ENCODE measurements at places on chromosomes 1 and 21. TPM values are rescaled to one million over a fixed set of nuclear protein-coding genes. Genes with fewer than 3 reads are reported as not detected.

DNA sequence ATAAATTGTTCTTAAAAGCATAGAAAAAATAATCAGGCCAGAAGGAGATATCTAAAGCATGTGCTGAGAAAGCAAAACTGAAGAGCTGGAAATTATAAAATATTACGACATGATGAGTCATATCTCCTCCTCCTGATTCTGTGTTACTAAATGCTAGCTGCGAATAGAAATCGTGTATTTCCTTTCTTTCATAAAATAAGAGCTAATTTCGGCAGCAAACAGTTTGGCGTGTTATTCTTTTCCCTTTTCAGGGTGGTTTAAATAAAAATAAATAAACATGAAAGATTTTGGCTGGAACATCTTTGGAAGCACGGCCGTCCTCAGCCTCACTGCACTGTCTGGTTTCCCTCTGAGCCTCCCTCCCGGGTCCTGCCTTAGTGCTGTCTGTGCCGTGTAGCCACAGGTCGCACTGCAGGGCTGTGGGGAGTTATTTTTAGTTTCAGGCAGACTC lies 56.0 kb downstream of the ADARB1 start:
- ATAC-seq = peak; percentile 58

Gene PLPPR5
- total RNA-seq = 5.5 TPM

Gene TMPRSS2
- 0.23 TPM for total RNA-seq

- ATAC-seq = no peak
These were observed 45.4 kb upstream of the IPO9 start for GRCh38 chr1:201783572-201783971.

Gene SHISA4
- 10.4 TPM for total RNA-seq

GRCh38 chr21:20538039-20538658 lies 460.1 kb upstream of the NCAM2 start:
- no peak for ATAC-seq

- peak; percentile 79 for ATAC-seq
These were observed 109.8 kb downstream of the PATJ start for GRCh38 chr1:61851849-61852669.

DNA sequence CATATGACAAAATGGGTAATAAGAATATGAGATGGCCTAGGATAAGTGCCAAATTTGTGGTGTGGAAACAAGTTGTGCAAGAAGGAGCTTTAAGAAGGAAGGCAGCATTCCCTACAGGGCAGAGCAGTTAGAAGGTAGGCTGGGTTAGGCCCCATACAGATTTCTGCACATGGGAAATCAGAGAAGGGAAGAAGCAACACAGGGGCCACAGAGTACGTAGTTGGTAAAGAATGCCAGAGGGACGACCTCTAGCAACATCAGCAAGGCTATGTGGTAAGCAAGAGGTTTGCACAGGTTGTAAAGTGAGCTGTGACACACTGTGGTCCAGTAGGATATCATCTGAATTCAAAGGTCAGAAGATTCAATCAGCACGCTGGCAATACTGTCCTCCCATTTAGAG lies 765.6 kb upstream of the B3GALT2 start:
- peak; percentile 31 for ATAC-seq
